Fibroblast of lung (primary cell): ENCODE measurements at places on chromosomes 2 and 18. TPM values are rescaled to one million over a fixed set of nuclear protein-coding genes. Genes with fewer than 3 reads are reported as not detected.
A peak's percentile ranks its signal among the peaks of the same experiment; 100 is the strongest.

Gene EFR3B
- total RNA-seq: 0.50 and 0.51 TPM in 2 replicates

Gene VIL1
- not detected in 2 replicates for total RNA-seq

Gene SKA1
- total RNA-seq: 1.0 and 4.6 TPM in 2 replicates

Gene SLC23A3
- 1.8 and 2.5 TPM in 2 replicates for total RNA-seq

Gene ZAP70
- not detected in 2 replicates for total RNA-seq

Gene PLGLB2
- total RNA-seq: 1.3 and 1.7 TPM in 2 replicates

DNA sequence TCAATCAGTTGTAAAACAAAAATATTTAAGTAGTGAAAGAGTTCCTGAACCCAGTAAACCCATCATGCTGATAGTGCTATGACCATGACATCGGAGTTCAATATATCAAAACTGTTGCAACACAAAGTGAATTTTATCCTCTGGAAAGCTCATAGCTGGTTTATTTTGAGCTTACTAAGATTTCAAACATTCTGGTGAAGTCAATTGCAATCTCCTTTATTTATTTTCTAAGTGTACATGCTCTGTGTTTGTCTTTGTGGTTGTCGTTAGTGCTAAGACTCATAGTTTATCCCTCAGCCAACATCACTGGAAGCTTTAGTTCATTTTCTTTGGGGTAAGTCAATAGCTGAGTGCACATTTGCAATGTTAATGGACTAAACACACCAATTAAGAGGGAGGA is 91.9 kb downstream of the QPCT start:
- DNase-seq: no peak

- no peak for DNase-seq
Measured at GRCh38 chr2:205936446-205936845, 149.5 kb downstream of the INO80D start.

GRCh38 chr2:7017671-7018281 is 100.6 kb downstream of the RNF144A start:
- no peak for DNase-seq

GRCh38 chr2:119308793-119309330 is 57.8 kb downstream of the C2orf76 start:
- DNase-seq: no peak

DNA sequence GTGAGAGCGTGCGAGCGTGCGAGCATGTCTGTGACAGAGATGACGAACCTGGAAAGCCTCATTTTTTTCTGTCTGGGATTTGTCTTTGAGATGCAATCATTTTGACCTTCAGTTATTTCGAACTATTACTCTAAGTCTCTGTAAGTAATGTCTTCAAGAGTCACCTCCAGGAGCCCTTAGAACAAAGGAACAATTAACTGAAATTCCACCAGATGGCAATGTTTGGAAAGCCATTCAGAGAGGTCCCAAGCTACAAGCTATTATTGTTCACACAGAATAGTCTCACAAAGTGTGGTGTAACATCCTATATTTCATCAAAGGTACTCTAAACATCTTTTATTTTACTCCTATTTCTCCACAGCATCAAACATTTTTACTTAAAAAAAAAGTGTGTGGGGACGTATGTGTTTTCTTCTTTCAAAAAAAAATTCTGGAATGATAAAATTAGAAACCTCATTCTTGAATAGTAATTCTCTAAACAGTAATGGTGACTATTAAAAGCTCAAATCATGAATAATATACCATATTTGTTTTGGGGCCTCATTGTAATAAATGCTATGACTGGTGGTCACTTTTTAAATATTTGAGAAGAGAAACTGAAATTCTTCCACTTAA is 35.1 kb upstream of the MAPRE2 start:
- DNase-seq: peak; percentile 55
